PC-9 (cell line): ENCODE measurements at places on chromosomes 4 and X. TPM values are rescaled to one million over a fixed set of nuclear protein-coding genes. Genes with fewer than 3 reads are reported as not detected.

DNA sequence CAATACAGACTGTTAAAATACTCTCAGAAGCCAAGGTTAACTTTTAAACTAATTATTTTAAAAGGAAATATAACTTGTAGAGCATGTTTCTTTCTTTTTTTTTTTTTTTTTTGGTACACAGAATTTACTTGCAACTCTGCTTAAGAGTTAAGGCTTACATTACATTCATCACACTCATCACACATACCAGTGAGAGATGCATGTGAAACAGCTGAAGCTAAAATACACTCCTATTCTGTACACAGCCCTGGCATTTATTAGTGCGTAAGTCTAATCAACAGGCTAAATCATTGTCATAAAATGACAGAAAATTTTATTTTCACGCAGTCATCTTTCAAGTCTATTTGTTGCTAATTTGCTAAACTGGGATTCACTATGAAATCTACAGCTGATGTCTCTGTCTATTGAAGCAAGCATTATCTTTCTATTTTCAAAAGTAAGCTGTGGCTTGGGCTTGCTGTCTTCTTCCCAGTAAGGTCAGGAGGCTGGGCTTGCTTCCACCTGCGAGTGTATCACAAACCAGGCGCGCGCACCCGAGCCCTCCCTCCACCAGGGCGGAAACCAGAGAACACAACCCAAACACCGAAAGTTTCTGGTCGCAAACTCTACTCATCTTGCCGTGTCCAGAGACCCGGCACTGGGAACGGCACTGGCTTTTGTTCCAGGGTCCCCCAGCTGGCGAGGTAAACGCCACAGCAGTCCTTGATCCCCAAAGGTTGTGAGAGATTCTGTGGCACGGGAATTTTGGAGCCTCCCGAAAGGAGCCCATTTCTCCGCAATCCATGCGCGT, 3.9 kb downstream of the MAML3 start:
- no peaks in the 10 kb centered on the region; the same call in 1 of the 2 replicates for H3K36me3 ChIP-seq
- no peaks in the 10 kb centered on the region for H3K27me3 ChIP-seq
- H3K4me3 ChIP-seq: peak overlapping the region; percentile 87
- peaks cover 30% of the 10 kb centered on the region for H3K4me1 ChIP-seq
- peak overlapping the region; percentile 100 for H3K27ac ChIP-seq
- DNase-seq: peak; percentile 64

- H3K27ac ChIP-seq: no peak overlapping the region
- H3K4me1 ChIP-seq: no peaks in the 10 kb centered on the region
- no peaks in the 10 kb centered on the region for H3K36me3 ChIP-seq
- peak; percentile 65 for DNase-seq
- H3K27me3 ChIP-seq: no peaks in the 10 kb centered on the region
Observed at GRCh38 chrX:119887721-119888425, 7.8 kb upstream of the AKAP14 start.

GRCh38 chr4:175787948-175788347, 24.1 kb downstream of the GPM6A start:
- DNase-seq: no peak
- no peak overlapping the region for H3K4me3 ChIP-seq
- H3K27ac ChIP-seq: no peak overlapping the region
- H3K4me1 ChIP-seq: no peaks in the 10 kb centered on the region
- no peaks in the 10 kb centered on the region for H3K27me3 ChIP-seq
- H3K36me3 ChIP-seq: no peaks in the 10 kb centered on the region

DNA sequence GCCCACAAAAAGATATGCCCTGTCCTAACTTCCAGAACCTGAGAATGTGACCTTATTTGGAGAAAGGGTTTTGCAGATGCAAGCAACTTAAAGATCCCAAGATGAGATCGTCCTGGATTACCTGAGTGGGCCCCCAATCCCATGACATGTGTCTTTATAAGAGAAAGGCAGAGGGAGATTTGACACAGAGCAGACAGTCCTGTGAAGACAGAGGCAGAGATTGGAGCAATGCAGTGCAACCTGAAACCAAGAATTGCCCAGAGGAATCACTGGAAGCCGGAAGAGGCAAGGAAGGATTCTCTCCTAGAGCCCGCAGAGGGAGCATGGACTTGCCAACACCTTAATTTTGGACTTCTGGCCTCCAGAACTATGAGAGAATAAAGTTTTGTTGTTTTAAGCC, 171.5 kb downstream of the SMIM20 start:
- no peaks in the 10 kb centered on the region for H3K27me3 ChIP-seq
- H3K4me1 ChIP-seq: peaks cover 48% of the 10 kb centered on the region
- H3K4me3 ChIP-seq: no peak overlapping the region
- no peak for DNase-seq

- DNase-seq: no peak
- H3K4me1 ChIP-seq: no peaks in the 10 kb centered on the region
- no peaks in the 10 kb centered on the region for H3K27me3 ChIP-seq
- H3K4me3 ChIP-seq: no peak overlapping the region
- no peak overlapping the region for H3K27ac ChIP-seq
Observed at GRCh38 chr4:175048906-175049305, 130.7 kb downstream of the ADAM29 start.

DNA sequence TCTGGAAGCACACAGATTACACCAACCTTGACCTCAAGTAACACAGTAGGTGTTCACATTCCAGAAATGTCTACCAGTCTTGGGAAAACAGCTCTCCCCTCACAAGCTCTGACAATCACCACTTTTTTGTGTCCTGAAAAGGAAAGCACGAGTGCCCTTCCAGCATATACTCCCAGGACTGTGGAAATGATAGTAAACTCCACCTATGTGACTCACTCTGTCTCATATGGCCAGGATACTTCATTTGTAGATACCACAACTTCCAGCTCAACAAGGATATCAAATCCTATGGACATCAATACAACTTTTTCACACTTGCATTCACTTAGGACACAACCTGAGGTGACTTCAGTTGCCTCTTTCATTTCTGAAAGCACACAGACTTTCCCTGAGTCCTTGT, 46.9 kb downstream of the ADGRG4 start:
- H3K36me3 ChIP-seq: no peaks in the 10 kb centered on the region
- no peak overlapping the region for H3K27ac ChIP-seq
- no peak overlapping the region for H3K4me3 ChIP-seq
- H3K27me3 ChIP-seq: no peaks in the 10 kb centered on the region
- DNase-seq: no peak

DNA sequence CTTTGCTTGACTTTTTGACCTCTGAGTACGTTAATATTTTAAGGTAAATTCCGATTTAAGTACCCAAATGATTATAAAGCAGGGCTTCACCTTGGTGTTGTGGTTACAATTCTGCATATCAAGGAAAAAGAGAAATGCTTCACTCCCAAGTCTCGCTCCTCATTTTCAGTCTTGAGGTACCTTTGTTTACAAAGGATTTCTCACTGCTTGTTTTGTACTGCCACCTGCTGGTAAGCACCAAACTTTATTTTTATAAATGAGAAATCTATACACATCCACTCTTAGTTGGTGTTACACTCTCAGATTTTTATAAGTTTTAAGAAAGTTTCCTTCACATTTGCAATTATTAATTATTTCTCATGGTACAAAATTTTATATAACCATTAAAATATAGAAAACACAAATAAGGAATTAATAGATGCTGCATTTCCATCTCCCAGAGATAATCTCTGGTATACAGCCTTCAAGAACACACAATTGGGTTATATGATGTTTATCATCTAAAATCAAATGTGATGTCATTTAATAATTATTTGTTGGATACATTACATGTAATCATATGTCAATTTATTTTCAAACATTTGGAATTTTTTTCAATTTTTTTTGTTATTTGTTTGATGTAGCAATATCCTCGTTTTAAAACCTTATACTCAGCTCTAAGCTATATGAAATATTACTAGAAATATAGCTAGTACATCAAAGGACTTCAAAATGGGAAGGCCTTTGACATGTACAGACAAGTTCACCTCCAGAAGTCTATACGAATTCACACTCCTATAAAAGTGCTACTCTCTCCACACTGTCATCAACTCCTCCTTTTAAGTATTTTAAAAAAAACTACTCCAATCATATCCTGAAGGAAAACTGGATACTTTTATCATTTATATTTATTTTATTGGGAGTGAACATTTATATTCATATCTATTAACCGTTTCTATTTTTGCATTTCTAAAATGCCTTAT, 179.9 kb downstream of the KCNIP4 start:
- H3K36me3 ChIP-seq: no peaks in the 10 kb centered on the region
- H3K27ac ChIP-seq: no peak overlapping the region

- no peak for DNase-seq
- H3K36me3 ChIP-seq: no peaks in the 10 kb centered on the region
- no peaks in the 10 kb centered on the region for H3K27me3 ChIP-seq
- H3K27ac ChIP-seq: no peak overlapping the region
- no peak overlapping the region for H3K4me3 ChIP-seq
- no peaks in the 10 kb centered on the region for H3K4me1 ChIP-seq
Observed at GRCh38 chr4:36209941-36210649, 34.2 kb downstream of the ARAP2 start.

GRCh38 chrX:147570483-147570882, 341.2 kb upstream of the FMR1 start:
- H3K4me1 ChIP-seq: peaks cover 3% of the 10 kb centered on the region
- no peaks in the 10 kb centered on the region for H3K27me3 ChIP-seq
- no peaks in the 10 kb centered on the region for H3K36me3 ChIP-seq
- no peak overlapping the region for H3K4me3 ChIP-seq
- DNase-seq: no peak
- H3K27ac ChIP-seq: no peak overlapping the region

DNA sequence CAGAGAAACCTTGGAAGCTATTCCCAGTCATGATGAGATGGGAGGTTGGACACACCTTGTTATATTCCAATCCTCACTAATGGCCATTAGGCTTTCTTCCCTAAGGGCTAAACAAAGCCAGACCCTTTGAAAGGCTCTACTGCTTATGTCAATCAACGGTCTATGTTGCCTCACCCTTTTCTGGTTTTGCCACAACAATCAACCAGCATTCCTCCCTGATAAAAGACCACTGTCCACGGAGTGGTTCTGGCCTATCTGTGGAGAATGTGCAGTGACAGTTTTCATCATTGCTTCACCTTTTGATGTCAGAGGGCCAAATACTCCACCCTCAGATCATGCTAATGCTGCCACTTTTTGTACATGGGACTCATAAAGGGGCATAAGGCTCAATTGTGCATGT, 913.4 kb downstream of the RPA4 start:
- no peaks in the 10 kb centered on the region for H3K27me3 ChIP-seq
- no peak for DNase-seq
- no peaks in the 10 kb centered on the region for H3K36me3 ChIP-seq
- no peaks in the 10 kb centered on the region for H3K4me1 ChIP-seq

- no peak overlapping the region for H3K4me3 ChIP-seq
- H3K4me1 ChIP-seq: no peaks in the 10 kb centered on the region
- no peaks in the 10 kb centered on the region for H3K36me3 ChIP-seq
Observed at GRCh38 chr4:47372561-47372960, 90.9 kb downstream of the COMMD8 start.

- H3K27me3 ChIP-seq: peaks cover 4% of the 10 kb centered on the region; the same call in 1 of the 2 replicates
- H3K36me3 ChIP-seq: no peaks in the 10 kb centered on the region
- H3K27ac ChIP-seq: no peak overlapping the region
- DNase-seq: no peak
- H3K4me3 ChIP-seq: no peak overlapping the region
Observed at GRCh38 chrX:110965409-110966090, 130.4 kb upstream of the PAK3 start.

GRCh38 chr4:20352163-20352431, 100.4 kb downstream of the SLIT2 start:
- DNase-seq: no peak
- no peaks in the 10 kb centered on the region for H3K4me1 ChIP-seq
- no peak overlapping the region for H3K27ac ChIP-seq
- H3K4me3 ChIP-seq: no peak overlapping the region
- no peaks in the 10 kb centered on the region for H3K36me3 ChIP-seq

DNA sequence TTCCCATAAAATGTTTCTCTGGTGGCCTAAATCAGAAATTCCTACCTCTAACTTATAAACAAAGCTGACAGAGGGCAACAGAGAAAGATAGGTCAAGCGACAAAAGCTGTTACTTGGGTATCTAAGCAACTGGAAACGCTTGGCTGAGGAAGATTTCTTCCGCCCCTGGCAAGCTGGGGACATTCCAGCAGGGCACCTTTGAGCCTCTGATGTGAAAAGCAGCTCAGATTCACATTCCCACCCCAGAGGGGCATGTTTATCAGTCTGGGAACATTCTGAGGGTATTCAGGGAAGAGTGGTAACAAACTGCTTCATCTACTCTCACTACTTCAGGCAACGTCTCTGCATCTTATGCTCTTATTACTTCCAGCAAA, 3.5 kb upstream of the CDS1 start:
- DNase-seq: no peak
- no peaks in the 10 kb centered on the region for H3K27me3 ChIP-seq
- no peak overlapping the region for H3K27ac ChIP-seq
- H3K36me3 ChIP-seq: no peaks in the 10 kb centered on the region
- no peak overlapping the region for H3K4me3 ChIP-seq
- H3K4me1 ChIP-seq: peaks cover 26% of the 10 kb centered on the region

- H3K4me1 ChIP-seq: no peaks in the 10 kb centered on the region
- no peaks in the 10 kb centered on the region for H3K36me3 ChIP-seq
- no peak overlapping the region for H3K4me3 ChIP-seq
- peaks cover 8% of the 10 kb centered on the region for H3K27me3 ChIP-seq
Observed at GRCh38 chr4:189060104-189060503, 880.6 kb upstream of the FRG1 start.

DNA sequence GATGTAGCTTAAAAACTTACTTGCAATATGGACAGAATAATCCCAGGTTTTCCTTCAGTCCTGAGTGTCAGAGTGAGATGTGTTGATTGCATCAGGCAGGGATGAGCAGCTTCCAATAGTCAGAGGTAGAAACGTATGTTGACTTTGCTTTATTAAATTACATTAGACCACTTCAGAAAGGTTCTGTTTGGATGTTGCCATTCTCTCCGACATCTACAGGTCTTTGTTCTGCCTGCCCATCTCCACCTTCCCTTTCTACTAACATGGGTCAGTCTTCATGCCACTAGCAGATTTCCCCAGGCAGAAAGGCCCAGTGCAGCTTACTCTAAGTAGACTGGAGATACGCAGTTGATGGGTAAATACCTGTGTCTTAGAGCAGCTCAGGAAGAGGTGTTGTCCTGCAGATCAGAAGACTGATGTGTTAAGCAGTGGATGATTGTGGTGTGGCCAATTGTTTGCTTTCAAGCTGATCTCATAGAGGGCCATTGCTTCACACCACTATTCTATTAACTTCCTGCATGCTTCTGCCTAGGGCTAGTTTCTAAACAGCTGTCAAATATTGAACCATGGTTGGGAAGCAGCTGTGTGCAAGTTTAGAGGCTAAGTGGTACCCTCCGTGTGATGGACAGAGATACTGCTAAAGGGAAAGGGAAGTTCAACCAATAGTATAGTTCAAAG, 1.8 kb downstream of the FRMPD4 start:
- H3K4me3 ChIP-seq: no peak overlapping the region
- no peaks in the 10 kb centered on the region; the same call in 1 of the 2 replicates for H3K27me3 ChIP-seq
- no peaks in the 10 kb centered on the region for H3K4me1 ChIP-seq
- no peak overlapping the region for H3K27ac ChIP-seq
- no peak for DNase-seq
- H3K36me3 ChIP-seq: no peaks in the 10 kb centered on the region

NXF2 gene
- not detected in 2 replicates for total RNA-seq

CFI gene
- total RNA-seq: 1.6 and 2.2 TPM in 2 replicates

UCP1 gene
- total RNA-seq: not detected in 2 replicates

SOX3 gene
- total RNA-seq: not detected in 2 replicates

VCX2 gene
- not detected in 2 replicates for total RNA-seq

ADH1A gene
- not detected in 2 replicates for total RNA-seq

PGAM4 gene
- total RNA-seq: not detected in 2 replicates

LRIT3 gene
- total RNA-seq: not detected in 2 replicates

BMP2K gene
- 7.6 and 12.2 TPM in 2 replicates for total RNA-seq

UNC5C gene
- total RNA-seq: not detected in 2 replicates

MUC7 gene
- total RNA-seq: not detected in 2 replicates
